Dorsolateral prefrontal cortex (tissue), 122 donors: ENCODE measurements at places on chromosomes 1 and 21. TPM values are rescaled to one million over a fixed set of nuclear protein-coding genes. Genes with fewer than 3 reads are reported as not detected.

Gene C1orf116
- 0.21 TPM for total RNA-seq

Gene FOXO6
- total RNA-seq, result 2.4 TPM

Gene GPR161
- 11.9 TPM for total RNA-seq

Gene EXO5
- 11.3 TPM for total RNA-seq
